ENCODE measurements at places on chromosomes 3 and 15.

DNA sequence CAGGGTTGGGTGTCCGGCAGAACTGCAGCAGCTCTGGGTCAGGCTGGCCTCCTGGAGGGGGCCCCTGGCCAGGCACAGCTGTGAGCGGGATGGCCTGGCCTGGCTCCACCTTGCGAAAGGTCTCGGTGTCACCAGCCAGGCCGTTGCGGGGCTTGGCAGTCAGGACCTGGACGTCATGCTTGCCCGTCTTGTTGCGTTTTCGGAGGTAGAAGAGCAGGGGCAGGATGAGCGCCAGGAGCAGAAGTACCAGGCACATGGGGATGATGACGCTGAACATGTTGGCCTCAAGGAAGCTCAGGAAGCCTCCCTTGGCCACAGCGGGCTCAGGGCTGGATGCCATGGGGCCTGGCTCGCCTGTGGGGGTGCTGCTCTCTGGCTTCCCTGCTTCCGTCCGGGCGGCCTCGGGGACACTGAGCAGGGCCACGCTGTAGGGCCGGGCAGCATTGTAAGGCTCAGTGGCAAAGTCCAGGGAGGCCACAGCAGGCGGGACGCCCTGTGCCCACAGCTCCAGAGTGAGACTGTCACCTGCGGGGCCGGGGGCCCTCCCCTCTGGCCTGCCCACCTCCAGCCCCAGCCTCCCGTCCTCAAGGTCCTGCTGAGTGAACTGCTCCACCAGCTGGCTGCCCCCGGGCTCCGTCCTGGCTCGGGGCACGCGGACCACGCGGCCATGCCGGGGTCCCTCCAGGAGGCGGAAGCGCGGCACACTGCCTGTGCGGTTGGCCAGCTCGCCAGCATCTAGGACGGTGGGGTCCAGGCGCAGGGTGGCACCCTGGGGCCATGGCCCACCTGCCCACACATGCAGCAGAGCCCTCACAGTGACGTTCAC lies 28.1 kb downstream of the SNX33 start:
- no peak for DNase-seq

DNA sequence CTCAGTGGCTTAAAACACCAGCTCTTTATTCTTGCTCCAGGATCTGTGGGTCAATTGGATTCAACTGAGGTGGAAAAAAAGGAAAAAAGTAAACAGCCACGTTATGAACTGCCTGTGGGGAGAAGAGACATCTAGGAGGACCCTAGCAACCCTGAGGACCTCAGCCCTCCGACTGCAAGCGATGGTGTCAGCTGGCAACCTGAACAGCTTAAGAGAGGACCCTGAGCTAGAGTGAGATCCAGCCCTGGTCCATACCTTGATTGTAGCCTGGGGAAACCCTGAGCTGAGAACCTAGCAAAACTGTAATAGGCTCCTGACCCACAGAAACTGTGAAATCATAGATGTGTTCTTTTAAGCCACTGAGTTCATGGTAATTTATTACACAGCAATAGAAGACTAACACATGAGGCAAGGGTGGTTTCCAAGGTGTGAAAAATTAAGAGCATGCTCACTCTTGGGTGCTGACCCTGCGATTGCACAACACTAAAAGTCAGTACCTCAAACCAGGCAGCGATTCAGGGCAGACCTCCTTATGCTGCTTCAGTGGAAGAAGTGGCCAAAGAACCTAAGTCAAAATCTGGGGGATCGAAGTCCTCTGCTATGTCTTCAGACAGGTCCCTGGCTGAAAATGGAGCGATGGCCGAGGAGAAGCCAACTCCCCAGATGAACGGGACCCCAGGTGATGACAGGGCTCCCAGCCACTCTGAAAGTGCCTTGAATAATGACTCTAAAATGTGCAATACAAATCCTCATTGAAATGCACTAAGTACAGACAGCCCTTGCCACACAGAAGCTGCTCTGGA lies 57.7 kb downstream of the GASK1A start:
- no peak for DNase-seq

DNA sequence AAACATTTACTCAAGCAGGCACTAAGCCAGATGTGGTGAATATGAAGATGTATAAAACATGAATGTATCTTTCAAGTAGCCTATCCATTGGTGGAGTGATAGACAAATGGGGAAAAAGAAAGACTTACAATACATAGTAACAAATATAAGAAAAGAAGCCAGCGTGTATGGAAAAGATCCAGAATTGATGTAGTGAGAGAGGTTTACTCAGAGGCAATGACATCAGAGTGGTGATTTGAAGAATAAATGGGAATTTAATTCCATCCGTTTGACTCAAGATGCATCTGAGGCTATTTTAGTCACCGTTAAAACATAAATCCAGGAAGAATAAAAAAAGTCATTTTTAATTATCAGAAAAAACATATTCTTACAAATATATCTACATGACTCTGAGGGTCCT lies 162.6 kb downstream of the IL1RAP start:
- DNase-seq = peak; percentile 67

DNA sequence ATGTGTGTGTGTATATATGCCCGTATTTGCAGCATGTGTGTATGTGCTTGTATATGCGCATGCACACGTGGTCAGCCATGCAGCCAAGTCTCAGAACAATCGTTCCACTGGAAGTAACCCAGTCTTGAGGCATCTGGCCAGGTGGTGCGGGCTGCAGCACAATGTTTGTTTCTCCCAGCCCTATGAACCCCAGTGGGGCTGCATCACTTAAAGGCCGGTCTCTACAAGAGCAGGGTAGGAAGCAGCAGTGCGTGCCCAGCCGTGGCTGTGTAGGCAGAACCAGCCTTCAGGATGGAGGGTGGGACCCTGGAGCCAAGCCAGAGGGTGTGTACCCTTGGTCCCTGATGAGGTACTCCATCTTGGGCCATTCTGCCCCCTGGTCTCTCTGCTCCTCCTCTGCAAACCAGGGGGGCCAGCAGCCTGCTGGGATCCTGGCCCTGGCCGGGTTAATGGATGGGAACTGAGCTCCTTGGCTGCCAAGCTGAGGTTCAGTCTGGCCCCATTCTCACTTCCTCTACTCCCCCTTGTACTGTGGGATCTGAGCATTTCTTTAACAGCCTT lies 11.8 kb downstream of the KLF13 start:
- DNase-seq = no peak

- DNase-seq = no peak
Measured at GRCh38 chr3:7190095-7190494, 329.2 kb downstream of the GRM7 start.

All from PC-3 (cell line).